ENCODE measurements at places on chromosomes 6 and 20.

- no peak for DNase-seq
Measured at GRCh38 chr20:4162766-4163165, 147.4 kb upstream of the RNF24 start.

GRCh38 chr6:38937839-38938613, 110.6 kb upstream of the GLP1R start:
- DNase-seq = no peak

DNA sequence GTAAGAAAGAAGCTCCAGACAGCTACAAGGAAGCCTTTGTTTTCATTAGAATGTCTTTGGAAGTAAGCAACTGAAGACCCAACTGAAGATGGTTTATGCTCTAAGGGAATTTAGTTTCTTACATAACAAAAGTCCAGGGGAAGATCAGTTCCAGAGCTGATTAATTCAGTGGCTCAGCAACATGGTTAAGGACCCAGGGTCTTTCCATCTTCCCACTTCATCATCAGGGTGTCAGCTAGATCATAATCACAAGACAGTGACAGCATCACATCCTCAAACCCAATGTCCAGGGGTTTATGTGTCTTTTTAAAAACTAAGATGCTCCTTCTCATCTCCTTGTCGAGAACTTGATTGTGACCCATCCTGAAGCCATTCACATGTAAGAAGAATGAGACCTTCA, 119.7 kb upstream of the PRDM1 start:
- DNase-seq = no peak

DNA sequence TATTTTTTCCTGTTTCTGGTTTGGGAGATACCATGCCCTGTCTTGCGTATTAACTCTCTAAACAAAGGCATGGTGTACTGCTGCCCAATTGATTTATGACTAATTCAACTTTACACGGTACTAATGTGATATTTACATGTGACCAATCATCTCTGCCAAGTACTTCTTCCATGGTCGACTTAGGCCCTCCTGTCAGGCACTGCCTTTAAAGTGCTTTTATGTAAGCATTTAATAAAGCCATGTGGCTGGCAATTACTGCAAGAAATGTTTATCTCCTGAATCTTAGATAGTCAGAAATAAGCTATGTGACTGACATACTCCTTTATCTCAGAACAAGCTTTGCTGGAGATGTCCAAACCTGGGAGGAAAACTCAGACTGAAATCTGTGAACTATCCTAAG, 323.4 kb downstream of the BTBD3 start:
- no peak for DNase-seq

DNA sequence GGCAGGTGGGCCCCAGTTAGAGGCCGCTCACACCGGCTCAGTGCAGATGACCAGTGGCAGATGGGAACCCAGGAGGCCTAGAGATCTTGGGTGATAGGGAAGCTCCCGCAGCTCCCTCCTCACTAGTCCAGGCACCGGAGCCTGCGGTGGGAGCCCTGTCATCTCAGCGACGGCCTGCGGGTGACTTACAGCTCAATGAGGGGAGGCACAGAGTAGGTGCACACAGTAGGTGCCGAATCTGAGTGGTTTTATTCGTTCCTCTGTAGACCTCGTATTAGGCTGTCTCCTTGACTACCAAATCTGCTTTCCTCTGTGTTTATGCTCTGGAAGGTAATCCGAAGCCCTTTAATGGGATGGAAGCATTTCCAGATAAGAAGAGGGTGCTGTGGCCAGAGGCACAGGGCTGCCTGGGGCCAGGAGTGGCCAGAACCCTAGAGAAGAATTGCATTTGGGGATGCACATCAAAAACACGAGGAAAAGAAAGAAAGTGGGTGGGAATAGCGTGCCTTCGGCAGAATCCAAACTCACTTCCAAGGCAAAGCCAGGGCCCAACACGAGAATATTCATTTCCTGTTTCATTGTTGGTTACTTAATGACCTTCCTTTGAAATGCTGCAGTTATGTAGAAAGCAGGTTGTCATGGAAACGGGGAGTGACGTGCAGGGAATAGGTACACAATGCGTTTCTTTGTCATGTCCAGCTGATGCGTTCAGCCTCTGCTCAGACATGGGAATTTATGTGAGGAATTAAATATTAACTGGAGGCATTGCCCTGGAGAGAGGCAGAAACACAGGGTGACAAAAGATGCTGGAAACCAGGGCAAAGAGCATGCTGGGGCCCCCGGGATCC, 24.7 kb downstream of the MYT1 start:
- DNase-seq = no peak

DNA sequence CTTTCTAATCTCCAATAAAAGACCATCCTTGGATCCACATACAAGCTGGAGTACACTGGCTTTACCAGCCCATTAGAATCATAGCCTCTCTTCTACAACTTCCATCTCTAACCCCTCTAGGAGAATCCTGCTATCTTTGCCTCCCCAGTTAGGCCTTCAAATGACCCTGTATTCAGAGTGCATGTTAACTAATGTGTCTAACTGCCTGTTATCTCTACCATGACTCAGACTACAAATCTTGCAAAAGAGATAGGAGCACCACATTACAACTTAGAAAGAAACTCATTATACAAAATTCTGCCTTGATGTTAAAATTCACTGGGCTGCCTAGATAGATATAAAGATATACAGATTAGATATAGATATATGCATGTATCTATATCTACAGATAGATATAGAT, 28.2 kb downstream of the GPR63 start:
- DNase-seq = no peak

DNA sequence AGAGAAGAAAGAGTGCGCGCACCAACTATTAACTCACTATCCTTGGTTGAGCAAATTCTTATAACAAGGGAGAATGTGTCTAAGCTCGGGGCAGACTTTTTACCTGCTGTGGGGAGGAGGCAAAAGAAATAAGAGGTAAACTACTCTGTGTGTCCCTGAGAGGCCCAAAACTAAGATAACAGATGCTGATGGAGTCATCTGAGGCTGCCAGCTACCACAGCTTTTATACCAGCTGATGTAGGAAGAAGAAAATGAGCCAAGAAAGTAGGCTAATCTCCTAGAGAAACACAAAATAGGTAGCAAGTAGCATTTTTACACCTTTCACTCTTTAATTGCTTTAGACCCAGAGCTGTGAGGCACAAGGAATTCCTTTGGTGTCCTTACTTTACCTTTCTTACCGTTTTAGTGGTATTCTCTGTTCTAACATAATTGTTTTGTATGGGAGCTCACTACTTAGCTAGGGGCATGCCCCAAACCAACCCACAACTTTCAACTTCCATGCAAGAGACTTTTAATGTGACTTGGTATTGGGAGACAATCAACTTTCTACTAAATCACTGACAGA, 27.8 kb upstream of the PIM1 start:
- no peak for DNase-seq

- DNase-seq = no peak
Measured at GRCh38 chr20:10978713-10979112, 304.9 kb upstream of the JAG1 start.

GRCh38 chr20:19070026-19070425, 142.4 kb upstream of the SLC24A3 start:
- DNase-seq = no peak

DNA sequence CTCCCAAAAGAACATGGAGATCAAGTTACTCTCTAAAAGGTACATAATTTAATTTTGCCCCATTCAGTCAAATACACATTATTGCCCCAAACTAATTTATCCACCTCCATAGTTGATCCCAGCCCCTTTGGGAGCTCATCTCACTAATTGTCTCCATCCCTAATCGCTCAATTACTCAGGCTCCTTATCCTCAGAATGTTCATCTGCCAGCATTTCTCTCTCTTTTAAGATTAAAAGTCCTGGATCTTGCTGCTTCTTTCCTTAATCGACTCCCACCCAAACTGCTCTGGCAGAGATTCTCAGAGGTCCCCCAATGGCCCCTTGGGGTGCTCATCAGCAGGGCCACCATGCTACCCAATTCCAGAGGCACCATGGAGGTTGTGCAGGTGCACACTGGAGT, 18.4 kb upstream of the NNAT start:
- DNase-seq = no peak
